ENCODE measurements at places on chromosomes 11 and 22.

GRCh38 chr22:24441406-24442351 lies 14.3 kb downstream of the ADORA2A start:
- no peak for DNase-seq

DNA sequence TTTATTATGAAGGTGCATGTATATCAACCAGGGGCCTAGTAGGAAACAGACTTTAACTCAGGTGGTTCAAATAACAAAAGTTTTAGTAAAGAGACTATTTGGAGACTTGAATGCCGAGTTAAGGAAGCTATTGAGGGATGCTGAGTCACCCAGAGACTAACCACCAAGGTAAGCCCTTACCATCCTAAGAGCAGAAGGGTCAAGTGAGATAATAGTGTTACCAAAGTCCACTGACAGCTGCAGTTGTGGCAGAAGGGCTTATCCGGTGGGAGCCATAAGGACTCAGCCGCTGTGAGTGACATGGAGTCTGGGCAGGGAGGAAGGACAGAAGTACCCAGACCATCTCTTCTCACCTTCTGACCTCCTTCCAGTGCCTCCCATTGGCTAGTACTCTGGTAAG lies 134.0 kb downstream of the INSC start:
- DNase-seq: no peak

DNA sequence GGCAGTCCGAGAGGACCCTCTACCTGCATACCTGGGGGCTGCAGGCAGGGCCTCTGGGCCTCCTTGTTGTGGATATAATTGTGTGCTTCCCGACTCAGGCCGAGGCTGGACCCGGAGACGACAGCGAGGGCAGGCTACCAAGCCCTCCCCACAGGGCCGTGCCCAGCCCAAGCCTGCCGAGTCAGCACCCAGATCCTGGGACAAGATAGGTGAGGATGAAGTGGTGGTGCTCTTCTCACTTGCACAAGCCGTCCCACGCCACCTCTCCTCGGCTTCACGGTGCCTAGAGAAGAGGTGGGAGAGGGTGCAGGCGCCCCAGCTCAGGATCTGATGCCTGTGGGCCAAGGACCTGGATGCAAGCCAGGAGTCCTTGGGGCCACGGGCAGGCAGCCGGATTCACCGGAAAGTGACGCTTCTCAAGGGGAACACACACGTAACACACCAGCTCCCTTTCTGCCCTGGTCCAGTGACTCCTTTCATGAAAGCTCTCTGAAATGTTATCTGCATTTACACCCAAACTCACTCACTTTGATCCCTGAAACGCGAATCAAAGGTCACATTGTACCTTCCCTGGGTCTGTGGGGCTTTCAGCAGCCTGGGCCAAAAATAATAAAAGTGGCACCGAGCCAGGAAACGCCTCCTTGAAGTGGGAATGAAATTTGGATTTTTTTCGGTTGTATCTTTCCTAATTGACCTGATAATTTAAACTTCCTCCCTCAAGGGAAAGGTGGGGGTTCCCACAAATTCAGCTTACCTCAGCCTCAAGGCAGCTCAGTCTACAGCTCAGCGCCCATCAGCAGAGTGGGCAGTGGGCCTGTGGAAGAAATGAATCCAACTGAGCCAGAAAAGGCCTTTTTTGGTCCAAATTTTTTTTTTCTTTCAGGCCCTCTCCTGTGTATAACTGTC lies 1.1 kb upstream of the GNB1L start:
- DNase-seq: peak; percentile 62

- DNase-seq: no peak
These were observed 85.5 kb downstream of the AMBRA1 start for GRCh38 chr11:46508360-46508759.

GRCh38 chr22:31445642-31446041 lies 44.0 kb downstream of the EIF4ENIF1 start:
- no peak for DNase-seq

- DNase-seq: no peak
These were observed 32.0 kb downstream of the WNT11 start for GRCh38 chr11:76174330-76174729.

DNA sequence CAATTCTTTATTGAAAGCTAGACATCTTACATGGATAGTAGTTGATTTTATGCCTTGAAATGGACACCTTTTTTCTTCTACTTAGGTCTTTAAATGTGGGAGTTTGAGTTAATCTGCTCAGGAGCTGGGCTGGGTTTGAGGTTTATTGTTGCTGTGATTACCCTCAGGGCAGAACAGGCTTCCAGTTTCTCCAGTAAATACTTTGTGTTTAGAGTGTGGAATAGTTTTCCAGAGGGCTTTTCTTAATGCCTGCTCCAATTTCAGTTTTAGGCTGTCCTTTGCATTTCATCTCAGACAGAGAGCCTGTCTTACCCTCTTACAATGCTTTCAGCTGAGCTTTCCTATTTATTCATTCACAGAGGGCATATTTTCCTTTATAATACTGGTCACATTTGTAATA lies 69.9 kb upstream of the ADORA2A start:
- DNase-seq: no peak

GRCh38 chr11:28969832-28970231 lies 861.6 kb downstream of the METTL15 start:
- no peak for DNase-seq

GRCh38 chr11:101091781-101092180 lies 37.8 kb downstream of the PGR start:
- DNase-seq: no peak

DNA sequence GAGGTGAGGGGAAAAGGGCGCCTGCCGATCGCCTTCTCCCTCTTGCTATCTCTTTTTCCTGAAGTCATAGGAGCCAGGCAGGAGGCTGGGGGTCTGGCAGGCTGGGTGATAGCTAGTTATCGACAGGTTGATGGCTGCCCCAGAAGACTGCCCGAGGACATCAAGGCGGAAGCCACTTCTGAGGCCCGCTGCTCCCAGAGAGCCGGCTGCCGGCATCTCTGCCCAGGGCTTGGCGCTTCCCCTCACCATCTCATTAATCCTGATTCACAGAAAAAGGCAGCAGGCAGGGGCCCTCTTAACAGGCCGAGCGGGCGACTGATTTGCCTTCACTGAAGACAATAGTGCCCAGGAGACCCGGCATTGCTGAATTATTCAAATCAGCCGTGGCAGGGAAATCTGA lies 124.2 kb downstream of the MIAT start:
- no peak for DNase-seq

DNA sequence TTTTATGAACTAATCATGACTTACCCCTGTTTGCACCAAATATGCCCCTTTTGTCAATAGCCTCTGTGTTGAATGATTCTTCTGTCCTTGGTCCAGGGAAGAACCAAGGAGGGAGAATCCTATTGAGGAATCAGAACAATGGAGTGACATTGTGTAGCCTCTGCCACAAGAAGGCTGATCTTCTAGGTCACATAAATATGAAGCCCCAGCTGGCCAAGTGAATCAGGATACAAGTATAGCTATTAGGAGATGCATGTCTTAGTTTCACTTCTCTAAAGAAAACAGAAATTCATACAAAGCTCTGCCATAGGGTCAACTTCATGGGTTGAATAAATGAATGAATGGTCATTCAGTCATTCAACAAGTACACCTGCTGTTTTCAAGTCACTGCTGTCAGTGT lies 118.2 kb upstream of the BLID start:
- DNase-seq: no peak

- no peak for DNase-seq
These were observed 676.4 kb downstream of the DLG2 start for GRCh38 chr11:84950569-84951270.

- peak; percentile 51 for DNase-seq
These were observed 32.6 kb downstream of the PRCP start for GRCh38 chr11:82867495-82868082.

DNA sequence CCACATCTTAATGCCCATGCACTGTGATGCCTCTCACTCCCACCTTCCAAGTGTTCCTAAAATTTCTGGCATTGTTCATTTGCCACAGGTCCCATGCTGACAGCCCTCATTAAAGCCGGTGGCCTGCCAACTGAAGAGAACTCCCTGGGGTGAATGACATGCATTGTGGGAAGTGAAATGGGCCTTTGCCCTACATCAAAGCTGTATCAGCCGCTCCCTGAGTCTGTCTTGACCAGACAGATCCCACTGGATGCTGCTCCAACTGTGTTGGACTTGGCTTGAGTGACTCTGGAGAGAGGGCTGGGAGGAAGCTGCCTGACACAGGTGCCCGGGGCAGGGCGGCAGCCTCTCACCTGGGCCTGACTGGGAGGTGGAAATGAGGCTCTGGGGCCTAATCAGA lies 8.8 kb upstream of the SEC14L4 start:
- DNase-seq: no peak

DNA sequence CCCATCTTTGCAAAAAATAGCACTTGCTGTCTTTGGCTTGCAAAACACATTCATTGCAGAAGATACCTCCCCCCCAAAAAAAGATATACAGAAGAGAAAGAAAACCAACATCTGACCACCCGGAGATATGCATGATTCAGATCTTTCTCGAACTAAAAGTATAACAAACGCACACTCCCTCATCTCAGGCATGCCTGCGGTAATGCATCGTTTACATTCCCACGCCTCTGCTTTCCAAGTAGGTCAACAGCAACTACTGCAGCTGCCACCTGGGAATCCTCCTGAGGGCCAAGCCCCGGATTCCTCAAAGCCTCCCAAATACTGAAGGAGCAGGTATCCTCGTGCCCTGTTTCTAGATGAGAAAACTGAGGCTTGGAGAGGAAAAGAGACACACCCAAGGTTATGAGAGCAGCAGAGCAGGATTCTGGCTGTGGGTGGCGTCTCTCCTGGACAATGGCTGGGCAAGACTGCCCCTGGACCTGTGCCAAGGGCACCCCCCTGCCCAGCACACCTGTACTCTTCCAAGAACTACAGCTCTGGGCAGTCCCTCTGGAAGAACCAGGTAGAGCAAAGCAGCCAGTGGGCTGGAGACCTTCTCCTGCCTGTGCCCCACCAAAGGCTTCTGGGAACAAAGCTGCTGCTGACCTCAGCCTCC lies 38.1 kb downstream of the NUP50 start:
- DNase-seq: peak; percentile 36

GRCh38 chr11:3796346-3796745 lies 1.0 kb downstream of the NUP98 start:
- no peak for DNase-seq

All from breast epithelium (tissue), 4 donors.